ENCODE measurements at places on chromosomes 7 and 10.

DNA sequence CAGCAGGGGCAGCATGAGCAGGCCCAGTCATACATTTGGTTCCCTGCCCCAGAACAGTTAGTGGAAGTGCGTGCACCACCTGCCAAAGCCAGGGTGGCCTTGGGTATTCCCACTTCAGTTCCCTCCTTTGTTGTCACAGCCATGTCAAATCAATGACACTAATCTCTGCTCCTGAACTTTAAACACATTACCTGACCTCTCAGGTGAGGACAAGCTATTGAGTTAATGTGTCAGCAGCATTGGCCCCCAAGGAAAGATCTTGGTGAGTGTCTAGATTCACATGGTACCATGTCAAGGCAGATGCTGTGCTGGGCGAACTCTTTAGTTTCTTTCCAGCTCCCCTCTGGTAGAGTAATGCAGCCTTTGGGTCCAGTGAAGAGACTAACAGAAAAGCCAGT, 2.1 kb downstream of the CYP3A5 start:
- no peak for DNase-seq

DNA sequence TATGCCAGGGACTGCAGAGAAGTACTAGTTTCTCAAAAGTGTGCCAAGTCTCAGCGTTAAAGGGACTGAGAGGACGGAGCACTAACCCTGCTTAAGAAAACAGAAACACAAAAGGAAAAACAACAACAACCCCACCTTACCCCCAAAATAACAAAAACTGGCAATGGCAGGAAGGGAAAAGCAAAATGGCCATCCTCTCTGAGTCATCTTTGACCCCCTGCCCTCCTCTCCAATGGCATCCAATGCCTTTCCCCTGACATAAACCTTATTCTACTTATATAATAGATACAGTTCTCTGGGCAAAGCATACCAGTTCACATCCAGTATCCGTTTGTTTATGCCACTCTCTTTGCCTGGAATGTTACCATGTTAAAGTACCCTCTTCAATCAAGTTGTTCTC, 1.6 kb downstream of the POLR1F start:
- DNase-seq = no peak

DNA sequence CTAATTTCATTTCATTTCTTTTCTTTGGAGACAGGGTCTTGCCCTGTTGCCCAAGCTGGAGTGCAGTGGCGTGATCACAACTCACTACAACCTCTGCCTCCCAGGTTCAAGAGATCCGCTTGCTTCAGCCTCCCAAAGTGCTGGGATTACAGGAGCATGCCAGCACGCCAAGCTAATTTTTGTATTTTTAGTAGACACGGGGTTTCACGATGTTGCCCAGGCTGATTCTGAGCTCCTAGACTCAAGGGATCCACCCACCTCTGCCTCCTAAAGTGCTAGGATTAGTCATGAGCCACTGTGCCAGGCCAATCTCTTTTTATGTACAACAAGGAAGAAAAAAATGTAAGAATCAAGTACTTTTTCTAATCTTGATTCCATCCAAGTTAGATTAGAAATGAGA, 10.7 kb upstream of the KMT2E start:
- DNase-seq = no peak

DNA sequence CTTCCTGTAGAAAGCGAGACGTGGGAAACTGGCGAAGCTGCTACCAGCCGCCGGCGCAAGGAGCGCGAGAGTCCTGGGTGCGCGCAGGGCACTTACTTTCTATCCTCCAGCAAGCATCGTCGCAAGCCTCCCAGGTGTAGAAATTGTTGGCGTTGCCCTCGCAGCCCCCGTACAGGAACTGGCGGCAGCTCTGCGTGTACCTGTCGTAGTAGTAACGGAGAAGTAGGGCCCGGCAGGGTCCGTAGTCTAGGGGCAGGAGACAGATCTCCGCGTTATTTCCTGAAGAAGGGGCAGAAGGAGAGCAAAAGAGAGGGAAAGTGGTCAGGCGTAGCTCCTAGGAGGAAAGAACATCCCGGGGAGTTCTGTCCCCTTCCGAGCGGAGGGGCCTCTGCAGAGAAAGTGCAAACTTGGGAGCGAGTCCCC, 501 bp downstream of the TFPI2 start:
- peak; percentile 6 for DNase-seq

DNA sequence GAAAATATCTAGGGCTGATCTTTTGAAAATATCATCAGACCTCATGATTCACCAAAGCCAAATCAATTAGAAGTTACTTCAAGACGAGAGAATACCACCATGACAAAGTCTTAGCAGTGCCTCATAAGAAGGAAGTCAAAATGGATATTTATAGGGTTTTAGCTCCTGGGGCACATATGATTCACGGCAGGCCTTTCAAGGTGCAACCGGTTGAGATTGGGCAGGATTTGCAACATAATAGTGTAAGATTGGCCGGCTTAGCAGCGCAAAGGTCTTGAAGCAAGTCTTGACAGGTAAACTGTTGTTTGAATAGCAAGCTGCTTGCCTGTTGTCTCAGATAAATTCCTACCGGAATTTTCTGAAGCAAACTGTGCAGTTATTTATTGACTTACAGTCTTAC, 17.5 kb downstream of the ADRB1 start:
- no peak for DNase-seq

DNA sequence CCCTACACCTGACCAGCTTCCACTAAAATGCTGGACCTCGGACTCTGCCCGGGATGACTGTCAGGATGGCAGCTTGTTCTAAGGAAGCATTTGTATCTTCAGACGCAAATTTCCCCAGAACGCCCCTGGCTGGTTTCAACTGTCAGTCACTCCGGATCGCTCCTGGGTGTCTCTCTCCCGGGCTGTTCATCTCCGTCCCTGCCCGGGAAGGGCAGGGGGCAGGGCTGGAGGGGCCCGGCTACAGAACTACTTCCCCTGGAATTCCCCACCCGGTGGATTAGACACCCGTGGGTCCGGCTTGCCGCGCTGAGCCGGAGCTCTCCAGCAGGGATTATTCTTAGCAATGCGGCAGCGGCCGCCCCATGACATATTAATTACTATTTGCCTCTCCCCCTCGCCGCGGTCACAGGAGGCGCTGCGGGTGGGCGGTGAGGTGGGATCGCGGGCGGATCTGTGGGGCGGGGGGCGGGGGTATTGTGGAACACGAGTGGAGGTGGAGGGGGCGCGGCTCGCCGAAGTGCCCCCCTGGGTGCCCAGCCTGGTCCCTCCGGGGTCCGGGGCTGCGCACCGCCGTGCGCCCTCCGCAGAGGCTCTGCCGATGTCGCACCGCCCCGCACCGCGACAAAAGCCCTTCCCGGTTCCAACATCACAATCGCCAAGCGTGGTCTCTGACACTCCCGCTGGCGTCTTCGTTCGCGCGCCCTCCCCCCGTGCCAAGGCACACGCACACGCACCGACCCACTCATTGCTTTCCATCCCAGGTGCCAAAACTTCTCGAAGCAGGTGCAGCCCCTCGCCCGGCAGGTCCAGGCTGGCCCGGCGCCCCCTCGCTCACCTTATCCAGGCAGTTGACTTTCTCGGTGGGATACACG, 276.1 kb upstream of the NEBL start:
- DNase-seq = no peak

DNA sequence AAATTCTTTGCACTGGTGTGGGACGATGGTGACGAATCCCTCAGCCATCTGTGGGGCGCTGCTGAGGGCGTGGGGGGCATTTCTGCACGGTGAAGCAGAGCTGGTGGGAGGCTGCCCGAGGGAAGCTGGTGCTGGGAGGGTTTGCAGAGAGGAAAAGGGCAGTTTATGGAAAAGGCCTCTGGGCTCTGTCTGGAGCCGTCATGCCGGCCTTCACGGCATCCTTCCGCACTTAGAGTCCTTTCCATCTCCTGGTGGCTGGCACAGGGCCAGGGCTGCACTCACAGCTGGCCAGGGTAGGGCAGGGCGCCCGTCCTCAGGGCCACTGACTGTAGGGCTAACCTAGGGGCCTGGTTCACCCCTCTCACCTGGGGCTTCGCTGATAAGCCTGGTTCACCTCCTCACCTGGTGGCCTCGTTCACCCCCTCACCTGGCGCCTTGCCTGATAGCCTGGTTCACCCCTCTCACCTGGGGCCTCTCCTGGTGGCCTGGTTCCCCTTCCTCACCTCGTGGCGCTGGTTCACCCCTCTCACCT, 598 bp upstream of the AMZ1 start:
- no peak for DNase-seq
